Left lung (tissue), 14 donors: ENCODE measurements at places on chromosomes 16 and 17. TPM values are rescaled to one million over a fixed set of nuclear protein-coding genes. Genes with fewer than 3 reads are reported as not detected.
A peak's percentile ranks its signal among the peaks of the same experiment; 100 is the strongest.

GRCh38 chr17:14205992-14206461 is 30.6 kb downstream of the CDRT15 start:
- no peak for DNase-seq

- peak; percentile 15 for DNase-seq
Observed at GRCh38 chr17:80795090-80795580, 196.5 kb upstream of the CHMP6 start.

DNA sequence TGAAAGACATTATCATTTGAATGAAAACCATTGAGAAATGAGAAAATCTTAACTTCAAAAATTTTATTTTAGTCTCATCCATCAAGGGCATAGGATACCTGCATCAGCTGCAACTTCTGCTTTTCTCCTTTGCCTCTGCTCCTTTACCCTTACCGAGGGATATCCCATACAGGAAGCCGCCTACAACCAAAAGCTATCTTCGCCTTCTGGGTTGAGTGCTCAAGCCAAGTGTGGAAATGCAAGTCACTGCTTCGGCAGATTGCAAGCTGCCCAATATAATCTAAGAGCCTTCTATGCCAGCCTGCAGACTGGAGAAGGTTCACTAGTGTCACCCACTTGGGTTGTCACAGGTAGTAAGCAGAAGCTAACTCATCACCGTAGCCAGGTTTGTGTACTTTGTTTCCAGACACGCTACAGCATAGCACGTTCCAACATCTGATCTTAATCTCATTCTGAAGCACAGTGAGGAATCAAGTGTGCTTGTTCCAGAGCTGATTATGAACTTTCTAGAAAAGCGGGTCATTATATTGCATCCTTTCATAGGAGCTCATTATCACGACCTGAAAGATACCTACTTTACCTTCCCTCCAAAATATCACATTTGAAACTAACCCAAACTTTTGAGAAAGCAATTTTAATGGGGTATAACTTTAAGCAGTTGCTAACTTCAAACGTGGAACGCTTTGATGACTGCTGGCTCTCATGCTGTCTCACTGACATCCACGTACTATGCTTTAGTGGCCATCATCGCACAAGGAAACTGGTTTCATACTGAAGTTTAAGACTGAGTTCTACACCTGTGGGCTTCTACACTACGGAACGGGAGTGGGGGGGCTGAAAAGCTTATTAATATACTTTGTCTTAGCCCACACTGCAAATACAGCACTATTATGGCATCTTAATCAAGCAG is 8.0 kb upstream of the UNK start:
- DNase-seq = no peak

Gene MYH1
- polyA plus RNA-seq = not detected

DNA sequence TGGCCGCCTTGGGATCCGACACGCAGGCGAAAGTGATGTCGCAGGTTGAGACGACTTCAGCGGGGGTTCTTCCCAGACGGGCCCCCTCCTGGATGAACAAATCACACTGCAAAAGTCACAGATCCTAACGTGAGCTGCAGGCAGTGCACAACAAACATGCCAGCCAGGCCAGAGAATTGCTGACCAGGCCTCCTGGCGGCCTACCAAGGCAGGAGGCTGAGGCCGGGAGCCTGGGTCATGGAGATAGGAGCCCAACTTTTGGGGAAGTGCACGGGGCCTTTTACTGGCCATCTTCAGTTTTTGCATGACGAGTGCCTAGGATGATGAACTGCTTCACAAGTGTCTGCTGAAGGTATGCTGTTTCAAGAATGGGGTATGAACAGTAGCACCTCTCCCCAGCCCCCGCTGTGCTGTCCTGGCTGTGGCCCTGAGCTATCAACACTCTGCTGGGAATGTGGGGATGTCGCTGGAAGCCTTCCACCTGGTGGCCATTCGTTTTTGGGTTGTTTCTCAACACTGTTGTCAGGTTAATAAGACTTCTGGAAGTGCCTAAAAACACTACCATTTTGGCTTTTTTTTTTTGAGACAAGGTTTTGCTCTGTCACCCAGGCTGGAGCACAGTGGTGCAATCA is 12.2 kb upstream of the ROGDI start:
- DNase-seq = no peak

DNA sequence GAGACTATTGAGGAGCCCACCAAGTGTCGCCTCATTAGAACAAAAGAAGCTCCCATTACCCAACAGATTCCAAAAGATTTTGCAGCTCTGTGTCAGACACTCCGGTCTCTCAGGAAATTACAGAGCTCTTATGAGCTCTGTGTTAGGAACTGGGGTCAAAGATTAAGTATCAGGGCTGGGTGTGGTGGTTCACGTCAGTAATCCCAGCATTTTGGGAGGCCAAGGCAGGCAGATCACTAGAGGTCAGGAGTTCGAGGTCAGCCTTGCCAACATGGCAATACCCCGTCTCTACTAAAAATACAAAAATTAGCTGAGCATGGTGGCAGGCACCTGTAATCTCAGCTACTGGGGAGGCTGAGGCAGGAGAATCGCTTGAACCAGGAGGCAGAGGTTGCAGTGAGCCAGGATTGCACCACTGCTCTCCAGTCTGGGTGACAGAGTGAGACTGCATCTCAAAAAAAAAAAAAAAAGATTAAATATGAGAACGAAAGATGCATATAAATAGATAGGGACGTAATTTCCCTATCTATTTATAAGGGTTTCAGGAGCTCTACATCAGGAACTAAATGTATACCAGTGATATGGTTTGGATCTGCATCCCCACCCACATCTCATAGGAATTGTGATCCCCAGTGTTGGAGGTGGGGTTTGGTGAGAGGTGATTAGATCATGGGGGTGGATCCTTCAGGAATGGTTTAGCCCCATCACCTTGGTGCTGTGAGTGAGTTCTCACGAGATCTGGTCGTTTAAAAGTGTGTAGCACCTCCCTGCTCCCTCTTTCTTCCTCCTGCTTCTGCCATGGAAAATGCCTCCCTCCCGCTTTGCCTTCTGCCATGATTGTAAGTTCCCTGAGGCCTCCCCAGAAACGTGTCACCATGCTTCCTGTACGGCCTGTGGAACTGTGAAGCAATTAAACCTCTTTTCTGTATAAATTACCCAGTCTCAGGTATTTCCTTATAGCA is 111.4 kb downstream of the PRKCA start:
- no peak for DNase-seq

GRCh38 chr17:7404737-7405349 is 946 bp upstream of the TMEM256 start:
- DNase-seq = no peak

GRCh38 chr17:53749178-53749577 is 73.5 kb upstream of the KIF2B start:
- no peak for DNase-seq

GRCh38 chr16:81138831-81139557 is 42.8 kb upstream of the GCSH start:
- no peak for DNase-seq

Gene DOC2A
- 4.0 TPM for polyA plus RNA-seq

Gene ZSCAN32
- polyA plus RNA-seq = 23.8 TPM

DNA sequence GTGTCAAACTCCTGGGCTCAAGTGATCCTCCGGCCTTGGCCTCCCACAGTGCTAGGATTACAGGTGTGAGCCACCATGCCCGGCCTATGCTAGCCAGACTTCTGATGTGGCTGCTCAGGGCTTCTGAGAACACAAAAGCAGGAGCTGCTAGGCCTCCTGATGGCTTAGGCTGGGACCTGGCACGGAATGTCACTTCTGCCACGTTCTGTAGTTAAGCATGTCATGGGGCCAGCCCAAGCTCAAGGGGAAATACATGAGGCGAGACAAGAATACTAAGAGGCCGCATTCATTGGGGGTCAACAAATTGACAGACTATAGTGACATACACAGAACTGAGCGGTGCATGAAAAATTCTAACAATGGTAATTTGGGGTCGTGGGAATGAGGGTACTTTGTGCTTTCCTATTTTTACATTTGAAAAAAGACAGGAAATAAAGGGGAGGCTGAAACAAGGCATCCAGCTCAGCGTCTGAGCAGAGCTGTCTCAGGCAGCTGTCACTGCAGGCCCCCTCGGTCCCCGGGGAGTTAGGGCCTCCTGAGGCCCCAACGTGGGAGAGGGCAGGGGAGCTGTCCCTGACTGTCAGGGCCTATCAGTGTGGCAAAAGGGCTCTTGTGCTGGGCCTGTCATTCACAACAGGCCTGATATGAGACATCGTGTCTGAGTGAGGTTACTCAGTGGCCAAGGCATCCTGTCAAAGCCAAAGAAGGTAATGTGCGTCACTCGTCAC is 26.4 kb downstream of the CFAP20 start:
- DNase-seq = no peak

DNA sequence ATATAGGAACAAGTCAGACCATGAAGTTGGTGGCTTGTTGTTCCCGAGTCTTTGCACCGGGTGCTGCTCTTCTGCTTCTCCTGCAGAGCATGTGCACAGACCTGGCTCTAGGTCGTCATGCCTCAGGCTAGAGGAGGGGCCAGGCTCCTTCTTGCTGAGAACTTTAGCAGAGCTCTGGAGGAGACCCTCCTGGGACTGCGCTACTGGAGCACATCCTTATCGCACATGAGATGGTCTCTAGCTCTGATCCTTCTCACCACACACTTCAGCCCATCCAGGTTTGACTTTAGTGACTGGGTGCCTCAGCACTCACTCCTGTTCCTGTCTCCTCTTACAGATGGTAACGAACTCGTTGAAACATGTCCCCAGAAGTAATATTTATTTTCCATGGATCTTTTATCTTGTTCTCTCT is 14.9 kb downstream of the FOXK2 start:
- no peak for DNase-seq

GRCh38 chr16:89705006-89705405 is 3.5 kb upstream of the SPATA2L start:
- DNase-seq = no peak

Gene KCNH4
- 0.04 TPM for polyA plus RNA-seq

- no peak for DNase-seq
Observed at GRCh38 chr16:4706871-4707270, 13.5 kb downstream of the NUDT16L1 start.

DNA sequence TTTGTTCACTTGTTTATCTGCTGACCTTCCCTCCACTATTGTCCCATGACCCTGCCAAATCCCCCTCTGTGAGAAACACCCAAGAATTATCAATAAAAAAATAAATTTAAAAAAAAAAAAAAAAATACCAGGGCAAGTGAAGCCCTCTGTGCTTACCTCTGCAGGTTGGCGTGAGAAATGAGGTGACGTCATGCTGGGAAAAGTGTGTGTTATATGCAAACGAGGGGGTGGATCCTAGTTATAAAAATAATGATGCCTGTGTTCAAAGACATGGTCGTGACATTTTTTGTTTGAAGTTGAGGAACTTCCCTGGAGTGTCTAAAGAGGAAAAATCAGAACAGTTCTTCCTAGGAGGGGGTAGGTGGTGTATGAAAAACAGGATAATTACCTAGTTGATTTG is 20.2 kb downstream of the TMC7 start:
- DNase-seq = no peak

Gene LPCAT2
- 22.3 TPM for polyA plus RNA-seq

Gene MAP3K3
- polyA plus RNA-seq = 42.6 TPM

DNA sequence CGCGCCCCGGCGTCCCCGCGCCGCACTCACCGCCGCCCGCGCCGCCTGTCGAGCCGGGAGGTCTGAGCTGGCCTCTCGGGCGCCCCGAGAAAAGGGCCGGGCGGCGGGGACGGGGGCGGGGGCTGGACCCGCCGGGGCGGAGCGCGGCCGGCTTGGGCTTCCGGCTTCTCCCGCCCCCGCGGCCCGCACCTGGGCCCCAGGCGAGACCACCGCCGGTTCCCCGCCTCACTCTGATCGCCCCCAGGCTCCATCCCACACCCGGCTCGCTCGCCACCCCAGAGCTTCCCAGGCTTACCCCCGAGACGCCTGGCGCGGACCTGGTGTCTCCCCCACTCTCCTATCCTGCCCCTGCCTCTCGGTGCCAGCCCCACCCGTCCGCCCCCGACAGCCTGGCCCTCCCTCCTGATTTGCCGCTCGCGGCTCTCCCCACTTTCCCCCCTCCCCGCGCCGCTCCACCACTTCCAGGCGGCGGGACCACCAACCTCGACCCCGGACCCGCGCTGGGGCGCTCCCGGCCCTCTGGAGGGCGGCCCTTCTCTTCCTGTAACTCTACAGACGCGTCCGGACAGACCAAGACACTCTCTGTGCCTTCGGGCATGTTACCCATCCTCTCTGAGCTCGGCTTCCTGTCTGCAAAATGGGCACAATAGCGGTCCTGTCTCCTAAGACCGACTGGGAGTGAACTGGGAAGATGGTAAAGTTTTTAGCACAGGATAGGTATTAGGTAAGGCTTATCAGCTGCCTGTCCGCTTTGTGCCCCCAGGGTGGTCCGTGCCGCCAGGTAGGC is at the start of gene LITAF:
Gene LITAF (minus strand): TSS at position 64 of the 787 bp plus-strand sequence. CDS start 30,189 bp downstream, outside the sequence.
- DNase-seq = peak; percentile 63

Gene STAC2
- 0.41 TPM for polyA plus RNA-seq

Gene TNS4
- 0.18 TPM for polyA plus RNA-seq

- DNase-seq = no peak
Observed at GRCh38 chr16:64711596-64711995, 410.3 kb downstream of the CDH11 start.

DNA sequence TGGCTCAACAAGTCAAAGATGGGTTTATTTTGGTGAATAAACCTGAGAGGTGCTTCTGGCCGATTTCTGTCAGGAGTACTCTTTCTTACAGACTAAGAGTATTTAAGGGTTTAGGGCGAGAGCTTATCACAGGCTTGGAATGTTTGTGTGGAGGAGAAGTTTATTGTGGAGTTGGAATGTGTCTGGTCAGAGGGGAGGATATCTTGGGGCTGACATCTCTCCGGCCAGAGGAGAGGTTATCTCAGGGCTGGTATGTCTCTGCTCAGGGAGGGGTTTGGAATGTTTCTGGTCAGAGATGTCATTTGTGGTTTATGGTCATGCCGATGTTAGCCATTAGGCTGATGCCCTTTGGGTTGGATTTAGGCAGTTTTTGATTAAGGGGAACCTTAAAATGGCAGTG is 236.4 kb upstream of the EEF2KMT start:
- no peak for DNase-seq

Gene ABCA8
- polyA plus RNA-seq = 106 TPM

DNA sequence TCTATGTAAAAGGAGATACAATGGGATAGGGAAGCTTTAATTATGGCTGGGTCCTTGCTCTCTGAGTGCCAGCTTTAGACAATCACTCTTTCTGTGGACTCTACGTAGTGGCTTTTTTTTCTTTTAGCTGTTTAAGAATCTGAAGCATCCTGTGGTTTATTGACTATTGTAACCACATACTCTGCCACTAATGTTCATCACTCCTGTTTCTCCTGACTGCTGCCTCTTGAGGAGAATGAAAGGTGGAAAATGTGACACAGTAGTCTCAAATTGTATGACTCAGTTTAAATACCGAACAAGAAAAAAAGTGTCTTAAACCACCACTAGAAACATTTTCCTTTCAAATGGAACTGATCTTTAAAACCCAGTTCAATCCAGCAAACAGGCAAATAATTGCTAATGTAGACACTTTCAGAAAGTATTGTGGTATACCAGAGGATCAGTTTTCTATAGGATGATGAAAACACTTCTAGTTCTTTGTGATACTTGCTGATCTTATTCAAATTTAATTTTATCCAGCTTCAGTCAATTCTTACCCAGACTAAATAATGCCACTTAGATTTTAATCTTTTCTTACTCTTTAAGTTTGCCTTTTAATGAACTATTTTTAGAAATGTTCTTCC is 302.7 kb upstream of the PMFBP1 start:
- peak; percentile 7 for DNase-seq
